Activated CD4-positive, alpha-beta T cell treated with anti-CD3 and anti-CD28 coated beads for 4 hours (primary cell): ENCODE measurements at places on chromosomes 2 and 18.

DNA sequence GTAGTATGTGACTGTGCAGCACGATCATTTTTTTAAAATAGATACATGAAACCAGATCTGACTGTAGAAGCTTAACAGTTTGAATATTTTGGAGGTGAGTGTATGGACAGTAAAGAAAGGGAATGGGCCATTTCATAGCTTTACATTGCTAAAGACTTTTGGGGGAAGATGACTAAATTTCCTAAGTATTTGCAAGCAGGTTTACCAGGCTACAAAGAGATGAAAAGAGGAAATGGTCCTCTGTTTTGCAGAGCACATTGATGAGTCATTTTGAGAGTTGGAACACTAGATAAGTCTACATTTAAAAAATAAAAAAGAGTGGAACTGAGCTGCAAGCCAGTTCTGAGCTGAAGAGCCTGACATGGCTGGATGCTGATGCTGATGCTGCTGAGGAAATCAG, 115.7 kb upstream of the LRATD1 start:
- DNase-seq: no peak

GRCh38 chr2:144912206-144912605, 392.3 kb upstream of the ZEB2 start:
- DNase-seq: no peak

DNA sequence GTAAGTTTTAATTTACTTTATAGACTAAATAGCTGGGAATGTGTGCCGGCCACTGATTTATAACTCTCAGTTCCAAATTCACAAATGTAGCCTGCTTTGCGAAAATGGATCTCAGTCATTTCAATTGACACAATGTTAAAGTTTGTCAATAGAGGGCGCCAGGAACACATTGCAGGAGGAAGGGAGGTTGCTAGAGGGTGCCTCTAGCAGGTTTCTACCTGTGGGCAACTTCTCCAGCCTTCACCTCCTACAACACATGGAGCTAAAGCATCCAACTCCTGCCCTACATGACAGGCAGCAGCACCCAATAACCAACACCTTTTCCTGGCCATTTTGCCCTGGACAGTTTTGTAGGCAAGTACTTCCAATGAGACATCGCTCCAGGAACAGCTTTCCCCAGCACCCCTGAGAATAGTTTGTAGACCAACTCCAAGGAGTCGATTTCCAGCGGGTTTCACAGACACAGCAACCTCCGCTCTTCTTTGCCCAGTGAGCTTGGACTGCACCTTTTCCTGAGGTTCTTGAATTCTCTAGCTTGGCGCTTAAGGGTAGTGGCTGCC, 784.8 kb upstream of the CDH2 start:
- DNase-seq: no peak

- DNase-seq: no peak
Measured at GRCh38 chr2:70775141-70775540, 7.1 kb upstream of the ADD2 start.

- no peak for DNase-seq
Measured at GRCh38 chr2:226727251-226727650, 72.4 kb downstream of the IRS1 start.

DNA sequence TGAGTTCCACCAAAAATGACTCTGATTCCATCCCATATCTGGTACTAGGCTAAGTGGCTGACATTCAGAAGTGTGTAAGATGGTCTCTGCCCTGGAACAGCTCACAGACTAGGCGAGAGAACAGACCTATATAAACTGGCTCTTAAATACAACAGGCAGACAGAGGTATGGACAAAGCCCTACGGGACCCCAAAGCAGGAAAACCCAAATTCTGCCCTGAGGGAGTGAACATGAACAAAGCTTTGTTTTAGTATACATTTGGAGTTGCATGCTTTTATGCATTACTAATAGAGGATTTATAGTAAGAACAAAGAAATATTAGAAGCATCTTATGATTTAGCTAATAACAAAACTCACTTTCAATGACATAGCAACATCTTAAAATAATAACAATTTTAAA, 25.1 kb downstream of the GDF7 start:
- DNase-seq: no peak

GRCh38 chr2:39937621-39938020, 158.6 kb upstream of the THUMPD2 start:
- DNase-seq: no peak

DNA sequence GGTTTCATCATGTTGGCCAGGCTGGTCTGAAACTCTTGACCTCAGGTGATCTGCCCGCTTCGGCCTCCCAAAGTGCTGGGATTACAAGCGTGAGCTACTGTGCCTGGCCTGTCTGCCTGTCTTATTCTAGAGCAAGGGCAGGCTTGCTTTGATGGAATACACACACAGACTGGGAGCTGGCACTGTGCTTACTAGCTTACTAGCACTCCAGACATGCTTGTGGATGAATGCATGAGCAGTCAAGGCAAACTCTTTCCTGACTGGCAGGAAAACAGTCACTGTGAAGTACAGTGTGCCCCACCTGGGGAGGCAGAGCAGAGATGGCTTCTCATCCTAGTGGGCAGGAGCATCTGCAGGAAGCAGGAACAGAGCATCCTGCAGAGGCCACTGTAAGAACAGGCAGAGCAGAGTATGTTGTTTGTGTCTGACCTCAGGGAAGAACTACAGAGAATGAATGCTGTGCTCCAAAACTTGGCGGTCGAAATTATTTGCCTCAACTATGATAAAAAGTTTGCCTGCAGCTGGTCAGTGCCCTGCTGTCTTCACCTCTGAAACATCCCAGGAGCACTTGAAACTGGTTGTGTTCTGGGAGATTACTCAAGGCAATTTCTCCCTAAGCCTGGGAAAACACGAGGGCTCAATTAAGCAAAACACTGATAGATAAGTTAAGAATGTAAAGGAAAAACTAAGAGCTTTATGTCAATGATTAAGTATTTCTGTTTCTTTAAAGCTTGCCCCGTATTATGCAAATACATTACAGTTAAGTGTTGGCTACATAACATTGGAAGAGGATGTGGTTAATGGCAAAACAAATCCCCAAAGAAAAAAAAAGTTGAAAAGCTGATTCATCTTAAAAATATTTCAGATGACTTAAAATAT, 102.4 kb downstream of the VAPA start:
- DNase-seq: no peak

- no peak for DNase-seq
Measured at GRCh38 chr2:211390536-211391188, 834.3 kb downstream of the CPS1 start.

- DNase-seq: no peak
Measured at GRCh38 chr18:56389190-56389589, 249.2 kb downstream of the TXNL1 start.

GRCh38 chr2:74532222-74532621, 2.5 kb downstream of the HTRA2 start:
- no peak for DNase-seq

GRCh38 chr2:139059617-139060016, 279.4 kb upstream of the NXPH2 start:
- DNase-seq: no peak

- DNase-seq: no peak
Measured at GRCh38 chr2:43399515-43400264, 173.3 kb upstream of the ZFP36L2 start.

- DNase-seq: no peak
Measured at GRCh38 chr2:191597186-191597751, 80.7 kb upstream of the NABP1 start.

GRCh38 chr2:45661828-45662227, 10.4 kb downstream of the PRKCE start:
- no peak for DNase-seq

- DNase-seq: no peak
Measured at GRCh38 chr18:45567123-45567522, 48.2 kb upstream of the SLC14A2 start.

DNA sequence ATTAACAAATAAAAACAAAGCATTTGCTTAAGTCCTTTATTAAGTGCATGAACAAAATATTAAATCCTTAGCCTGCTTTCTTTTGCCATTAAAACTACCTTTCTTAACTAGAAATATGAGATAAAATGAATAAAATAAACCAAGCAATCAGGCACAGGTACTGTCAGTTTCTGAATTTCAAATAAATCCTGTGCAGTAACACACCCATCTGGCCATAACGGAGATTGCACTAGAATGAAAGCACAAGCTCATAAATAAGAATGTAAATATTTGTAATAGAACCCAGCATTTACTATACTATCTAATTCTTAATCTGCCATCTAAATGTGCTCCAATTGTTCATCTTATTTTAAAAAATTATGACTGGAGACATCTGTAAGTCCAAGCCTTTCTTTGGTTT, 31.9 kb downstream of the PRKRA start:
- no peak for DNase-seq

DNA sequence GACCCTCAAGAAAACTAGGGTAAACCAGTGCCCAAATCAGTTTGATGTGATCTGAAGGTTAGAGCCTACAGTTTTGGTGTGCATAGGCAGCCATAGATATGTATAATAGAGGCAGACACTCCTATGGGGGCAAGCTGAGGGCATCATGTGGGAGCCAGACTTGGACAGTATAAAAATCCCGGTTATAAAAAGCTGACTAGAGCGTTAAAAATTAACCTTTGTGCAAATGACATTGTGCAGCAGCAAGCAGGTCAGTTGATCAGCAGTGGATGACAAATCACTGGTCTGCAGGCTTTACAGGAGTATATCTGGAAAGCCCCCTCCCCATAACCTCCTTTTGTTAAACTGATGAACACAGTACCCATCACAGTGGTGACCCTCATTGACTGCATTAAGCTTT, 107.8 kb downstream of the CTNNA2 start:
- no peak for DNase-seq

- DNase-seq: peak; percentile 17
Measured at GRCh38 chr2:28747714-28748113, 3.9 kb upstream of the PPP1CB start.

GRCh38 chr18:42617221-42617620, 498.3 kb downstream of the RIT2 start:
- no peak for DNase-seq

DNA sequence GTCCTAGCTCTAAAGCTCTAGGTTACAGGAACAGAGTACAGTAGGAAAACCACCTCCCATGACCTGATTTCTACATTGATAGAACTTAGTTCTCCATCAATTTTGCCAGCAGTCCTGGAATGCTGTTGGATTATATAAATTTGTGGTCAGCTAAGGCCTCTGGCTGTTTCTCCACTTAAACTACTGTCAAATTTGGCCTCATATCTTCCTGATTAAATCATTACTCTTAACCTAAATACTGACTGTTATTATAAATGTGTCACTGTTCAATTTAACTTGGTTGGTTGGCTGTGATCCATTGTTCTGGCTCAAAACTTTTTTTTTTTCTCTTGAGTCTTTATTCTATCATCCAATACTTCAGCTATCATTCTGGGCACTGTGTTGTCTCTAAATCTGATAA, 71.2 kb downstream of the TGFA start:
- no peak for DNase-seq

- DNase-seq: no peak
Measured at GRCh38 chr18:62069556-62069955, 117.3 kb downstream of the PIGN start.

DNA sequence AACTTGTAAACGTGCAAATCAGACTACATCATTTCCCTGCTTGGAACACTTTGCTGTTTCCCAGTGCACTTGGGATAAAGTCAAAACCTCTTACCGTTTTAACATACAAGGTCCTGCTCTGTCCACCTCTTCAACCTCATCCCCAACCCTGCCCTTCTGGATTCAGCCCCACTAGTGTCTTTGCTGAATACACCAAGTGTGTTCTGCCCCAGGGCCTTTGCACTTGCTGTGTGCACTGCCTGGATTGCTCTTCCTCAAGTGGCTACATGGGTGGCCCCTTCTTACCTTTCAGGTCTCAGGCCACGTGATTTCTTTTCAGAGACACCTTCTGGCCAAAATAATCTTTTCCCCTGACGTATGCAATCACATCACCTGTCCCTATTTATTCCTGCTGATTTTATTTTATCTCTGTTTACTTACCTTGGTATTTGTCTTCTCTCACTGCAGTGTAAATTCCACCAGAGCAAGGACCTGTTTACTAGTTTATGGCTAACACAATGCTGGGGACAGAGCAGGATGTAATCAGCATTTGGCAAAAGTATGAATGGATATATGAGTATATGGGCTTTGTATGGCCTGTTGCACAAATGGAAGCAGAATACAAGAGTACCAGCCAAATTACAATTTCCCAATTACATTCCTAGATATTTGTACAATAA, 63.9 kb downstream of the MAPK4 start:
- DNase-seq: no peak

GRCh38 chr2:137693534-137693933, 270.7 kb upstream of the HNMT start:
- DNase-seq: no peak

GRCh38 chr2:9740382-9741073, 102.7 kb upstream of the TAF1B start:
- DNase-seq: no peak

DNA sequence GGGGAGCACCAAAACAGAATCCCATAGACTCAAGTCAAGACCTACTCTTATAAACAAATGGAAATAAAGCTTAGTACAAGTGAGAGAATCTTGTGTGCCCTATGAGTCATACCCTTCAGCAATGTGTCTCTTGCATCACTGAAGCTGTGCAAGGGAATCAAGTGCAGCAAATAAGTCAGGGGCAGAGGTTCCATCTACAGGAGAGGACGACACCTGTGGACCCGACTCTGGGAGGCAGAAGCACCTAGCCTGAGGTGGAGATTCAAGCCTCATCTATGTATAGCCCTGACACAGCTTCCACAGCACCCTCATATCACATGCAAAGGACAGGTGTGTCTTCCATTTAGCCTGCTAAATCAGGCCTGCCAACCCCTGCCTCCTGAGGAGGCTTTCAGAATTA, 298.2 kb downstream of the CNTNAP5 start:
- no peak for DNase-seq

DNA sequence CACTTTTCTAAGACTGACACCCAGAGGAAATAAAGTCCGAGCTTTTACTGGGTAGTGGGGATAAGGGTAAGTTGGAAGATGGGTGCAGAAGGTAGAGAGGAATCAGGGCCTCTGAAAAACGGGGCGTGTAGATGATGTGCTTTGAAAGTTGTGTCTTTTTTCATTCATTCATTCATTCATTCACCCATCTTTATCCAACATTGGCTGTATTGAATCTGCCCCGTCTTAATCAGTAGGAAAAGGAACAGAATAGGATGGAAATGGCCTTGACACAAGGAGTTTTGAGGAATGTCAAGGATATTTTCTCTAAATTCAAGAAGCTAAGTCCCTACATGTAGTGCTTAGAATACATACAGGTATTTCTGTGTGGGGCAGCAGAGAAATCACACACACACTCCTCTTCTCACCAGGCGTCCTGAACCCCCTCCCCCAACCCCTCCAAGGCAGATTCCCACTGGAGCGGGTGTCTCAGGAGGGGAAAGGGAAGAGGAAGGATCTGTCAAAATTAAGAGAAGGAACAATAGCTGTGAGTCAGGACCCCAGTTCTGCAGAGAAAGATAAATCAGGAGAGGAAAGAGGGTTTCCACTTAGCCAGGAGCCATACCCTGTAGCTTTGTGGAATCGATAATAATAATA, 13.9 kb downstream of the DYSF start:
- DNase-seq: no peak

GRCh38 chr2:95075440-95076132, 46.0 kb downstream of the MRPS5 start:
- DNase-seq: no peak

GRCh38 chr2:33116799-33117198, 170.0 kb downstream of the LTBP1 start:
- no peak for DNase-seq

- no peak for DNase-seq
Measured at GRCh38 chr2:52178845-52179244, 1146.9 kb upstream of the NRXN1 start.
